Smooth muscle cell of the umbilical artery (primary cell): ENCODE measurements at places on chromosomes 11 and 22. TPM values are rescaled to one million over a fixed set of nuclear protein-coding genes. Genes with fewer than 3 reads are reported as not detected.

Gene SLCO2B1
- total RNA-seq, result 0.30 and 0.88 TPM in 2 replicates

Gene OR51B4
- not detected in 2 replicates for total RNA-seq

Gene KCNJ1
- not detected in 2 replicates for total RNA-seq

Gene PRODH
- total RNA-seq, result not detected in 2 replicates

Gene SLC5A1
- total RNA-seq, result not detected in 2 replicates

Gene SLC6A5
- total RNA-seq, result not detected in 2 replicates

Gene CTTN
- total RNA-seq, result 510 and 566 TPM in 2 replicates

Gene MYEOV
- 2.9 TPM in 1 of 2 replicates, not detected in the other for total RNA-seq

Gene MYOD1
- not detected in 2 replicates for total RNA-seq

Gene TRAPPC4
- total RNA-seq, result 105 and 115 TPM in 2 replicates

Gene FLRT1
- total RNA-seq, result 0.09 and 0.59 TPM in 2 replicates

Gene CCDC157
- 1.5 and 2.9 TPM in 2 replicates for total RNA-seq

Gene TMPRSS4
- total RNA-seq, result not detected in 2 replicates

Gene GRAP2
- total RNA-seq, result not detected in 2 replicates

Gene KDM4E
- total RNA-seq, result not detected in 2 replicates

Gene OR8A1
- total RNA-seq, result not detected in 2 replicates
